NCI-H2227 treated with DMSO at 0.1 percent for 48 hours (cell line): ENCODE measurements at places on chromosomes 4 and X.

GRCh38 chr4:8324640-8325239 is 55.2 kb downstream of the HTRA3 start:
- no peak for DNase-seq

DNA sequence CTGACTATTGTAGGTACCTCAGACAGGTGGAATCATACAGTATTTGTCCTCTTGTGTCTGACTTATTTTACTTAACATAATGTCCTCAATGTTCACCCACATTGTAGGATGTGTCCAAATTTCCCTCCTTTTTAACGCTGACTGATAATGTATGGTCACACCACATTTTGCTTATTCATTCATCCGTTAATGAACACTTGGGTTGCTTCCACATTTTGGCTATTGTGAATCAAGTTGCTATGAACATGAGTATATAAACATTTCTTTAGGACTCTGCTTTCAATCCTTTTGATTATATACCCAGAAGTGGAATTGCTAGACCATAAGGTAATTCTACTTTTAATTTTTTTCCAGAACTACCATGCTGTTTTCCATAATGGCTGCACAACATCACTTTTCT is 87.0 kb upstream of the NDP start:
- no peak for DNase-seq

- DNase-seq: no peak
Observed at GRCh38 chrX:46333550-46333949, 211.7 kb downstream of the ZNF674 start.

DNA sequence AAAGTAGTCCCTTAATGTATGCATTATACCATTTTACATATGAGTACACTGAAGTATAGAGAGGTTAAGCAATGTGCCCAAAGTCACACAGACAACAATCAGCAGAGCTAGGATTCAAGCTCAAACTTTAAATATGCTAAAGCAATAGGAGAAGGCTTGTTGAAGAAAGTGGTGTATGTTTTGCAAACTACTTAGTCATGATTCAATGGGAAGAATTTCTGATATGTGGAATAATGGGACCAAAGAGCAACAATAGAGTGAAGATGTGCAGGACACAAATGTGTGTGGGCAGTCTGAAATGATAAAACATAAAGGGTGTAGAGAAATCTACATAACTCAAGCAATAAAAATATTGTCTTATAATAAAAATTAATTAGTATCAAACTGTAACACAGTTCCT is 109.0 kb upstream of the ARSJ start:
- no peak for DNase-seq

DNA sequence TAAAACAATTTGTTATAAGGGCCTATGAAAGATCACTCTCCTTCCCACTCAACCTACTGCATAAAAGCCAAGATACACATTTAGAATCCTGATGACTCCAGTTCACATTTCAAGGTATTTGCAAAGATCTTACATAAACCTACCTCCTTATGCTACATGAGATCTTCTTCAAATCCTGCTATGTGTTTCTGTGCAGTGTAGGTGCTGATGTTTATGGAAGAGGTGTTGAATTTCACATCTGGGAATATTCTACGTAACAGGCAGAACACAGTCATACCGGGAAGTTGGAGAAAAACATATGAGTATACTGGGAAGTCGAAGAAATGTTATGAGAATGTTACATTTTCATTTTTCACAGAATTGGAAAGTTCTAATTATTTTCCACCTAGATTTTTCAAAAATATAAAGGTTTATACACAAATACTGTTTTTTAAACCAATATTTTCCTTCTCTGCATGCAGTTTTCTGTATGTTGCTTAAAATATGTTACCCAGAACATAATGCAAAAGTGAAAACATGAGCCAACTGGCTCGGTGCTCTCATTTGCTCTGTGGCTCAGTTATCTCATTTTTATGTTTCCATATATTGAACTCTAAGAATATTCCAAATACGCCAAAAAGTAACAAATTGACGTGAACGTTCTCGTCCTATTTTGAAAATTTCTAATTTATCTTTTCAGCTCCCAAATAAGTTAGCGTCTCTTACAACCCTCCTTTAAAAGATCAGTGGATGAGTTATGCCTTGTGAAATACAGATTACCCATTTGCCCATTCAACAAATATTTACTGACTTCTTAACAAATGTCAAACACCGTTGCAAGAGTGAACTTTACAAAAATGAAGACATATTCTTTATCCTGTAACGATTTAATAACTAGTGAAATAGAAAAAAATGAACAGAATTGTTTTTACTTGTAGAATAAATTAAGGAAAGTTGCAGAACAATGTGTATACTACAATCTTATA is 899.3 kb downstream of the STIM2 start:
- DNase-seq: no peak

DNA sequence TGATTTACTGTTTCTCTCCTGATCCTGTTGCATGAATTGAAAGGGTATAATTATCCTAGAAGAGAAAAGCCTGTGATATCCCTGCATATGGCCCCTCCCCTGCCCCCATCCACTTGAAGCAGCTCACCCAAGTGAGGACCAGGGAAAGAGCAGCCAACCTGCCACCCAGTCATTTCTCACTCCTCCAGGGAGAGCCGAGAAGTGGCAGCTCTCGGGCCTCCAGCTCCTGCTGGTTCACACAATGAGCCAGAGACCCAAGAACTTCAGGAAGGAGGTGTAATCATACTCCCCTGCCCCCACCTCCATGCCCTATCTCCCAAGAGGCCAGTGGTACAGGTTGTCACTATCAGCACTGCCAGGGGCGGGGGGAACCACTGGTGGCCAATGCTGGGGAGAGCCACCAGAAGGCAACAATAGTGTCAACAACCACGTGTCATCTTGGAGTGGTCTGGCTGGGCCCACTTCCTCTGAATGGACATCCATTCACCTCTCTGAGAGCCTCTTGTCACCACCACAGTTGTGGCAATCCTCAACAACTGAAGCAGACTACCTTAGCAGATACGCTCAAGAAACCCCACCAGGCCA is 42.9 kb downstream of the APOO start:
- peak; percentile 52 for DNase-seq

DNA sequence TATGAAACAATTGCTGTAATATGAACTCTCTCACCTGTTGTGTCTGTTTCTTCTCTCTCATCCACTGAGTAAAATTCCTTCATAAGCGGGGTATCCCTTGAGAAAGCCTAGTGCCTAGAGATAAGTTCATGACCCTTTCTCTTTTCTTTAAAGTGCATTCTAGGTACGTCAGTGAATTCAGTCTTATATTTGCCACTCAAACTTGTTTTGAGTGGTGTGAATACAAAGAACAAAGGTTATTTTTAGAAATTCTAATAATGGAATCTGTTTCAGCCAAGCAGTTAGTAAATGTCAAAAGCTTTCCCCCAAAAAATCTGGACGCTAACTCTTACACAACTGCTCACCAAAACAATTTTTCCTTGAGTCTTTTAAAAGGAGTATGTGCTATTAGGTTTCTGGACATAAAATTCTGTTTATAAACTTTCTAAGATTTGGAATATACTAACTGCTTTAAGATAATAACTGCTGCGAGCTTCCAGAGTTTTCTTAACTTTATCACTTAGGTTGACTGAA is 112.0 kb downstream of the VEGFC start:
- no peak for DNase-seq

DNA sequence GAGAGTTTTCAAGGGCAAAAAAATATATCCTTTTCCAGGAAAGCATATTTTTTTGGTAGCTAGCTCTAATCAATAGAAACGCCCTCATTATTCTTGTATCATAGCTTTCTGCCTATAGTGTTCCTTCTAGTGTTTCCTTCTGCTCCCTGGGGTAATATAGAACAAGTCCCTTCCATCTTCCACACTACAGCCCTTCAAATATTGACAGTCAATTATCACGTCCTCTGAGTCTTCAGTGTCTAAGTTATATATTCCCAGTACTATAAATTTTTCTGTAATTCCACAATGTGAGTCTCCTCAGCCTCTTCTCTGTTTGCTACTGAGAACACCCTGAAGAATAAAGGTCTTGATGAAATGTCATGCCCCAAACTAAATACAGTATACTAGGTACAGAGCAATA is 1088.0 kb upstream of the PCDH7 start:
- no peak for DNase-seq

GRCh38 chrX:123696334-123696733 is 36.5 kb downstream of the THOC2 start:
- no peak for DNase-seq

DNA sequence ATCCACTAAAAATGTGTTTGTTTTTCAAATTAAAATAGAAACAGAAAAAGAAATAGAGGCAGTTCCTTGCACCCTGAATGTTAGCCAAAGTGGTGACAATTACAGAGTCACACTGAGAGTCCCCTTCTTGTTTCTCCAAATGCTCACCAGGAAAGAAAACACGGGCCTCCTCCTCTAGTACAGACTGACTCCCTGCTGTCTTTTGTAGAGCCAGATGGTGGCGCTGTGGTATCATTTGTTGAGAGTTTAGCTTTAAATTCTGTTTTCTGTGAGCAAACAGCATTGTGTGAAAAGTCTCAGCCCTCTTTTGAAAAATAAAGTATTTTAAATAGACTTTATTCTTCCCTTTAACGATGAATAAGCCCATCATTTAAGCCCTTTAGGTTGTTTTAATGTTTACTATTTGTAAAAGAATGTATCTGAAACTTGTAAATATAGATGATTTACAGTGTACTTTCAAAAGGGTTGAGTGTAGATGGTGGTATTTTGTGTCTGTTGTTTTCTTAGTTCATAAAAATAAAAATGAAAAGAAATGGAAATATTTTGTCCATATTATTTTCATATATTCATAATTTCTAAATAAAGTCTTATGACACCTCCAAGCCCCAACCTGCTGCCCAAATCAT is 36.9 kb upstream of the ATOH1 start:
- DNase-seq: peak; percentile 44

DNA sequence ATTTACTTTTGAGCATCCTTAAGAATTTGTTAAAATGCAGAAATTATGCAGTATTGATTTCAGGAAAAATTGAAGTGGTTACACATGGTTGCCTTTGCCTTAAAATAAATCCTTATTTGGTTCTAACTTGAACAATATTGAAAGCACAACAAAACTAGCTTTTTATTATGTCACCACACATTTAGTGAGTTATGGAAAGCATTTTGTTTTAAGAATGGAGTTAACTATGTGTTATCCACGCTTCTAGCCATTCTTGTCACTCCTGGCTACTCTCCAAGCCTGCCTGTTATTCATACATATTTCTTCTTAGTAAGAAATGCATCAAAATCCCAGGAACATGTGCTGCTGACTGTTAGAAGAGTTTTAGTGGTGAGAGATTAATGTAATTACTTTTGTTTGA is 73.9 kb downstream of the FAT4 start:
- DNase-seq: no peak

DNA sequence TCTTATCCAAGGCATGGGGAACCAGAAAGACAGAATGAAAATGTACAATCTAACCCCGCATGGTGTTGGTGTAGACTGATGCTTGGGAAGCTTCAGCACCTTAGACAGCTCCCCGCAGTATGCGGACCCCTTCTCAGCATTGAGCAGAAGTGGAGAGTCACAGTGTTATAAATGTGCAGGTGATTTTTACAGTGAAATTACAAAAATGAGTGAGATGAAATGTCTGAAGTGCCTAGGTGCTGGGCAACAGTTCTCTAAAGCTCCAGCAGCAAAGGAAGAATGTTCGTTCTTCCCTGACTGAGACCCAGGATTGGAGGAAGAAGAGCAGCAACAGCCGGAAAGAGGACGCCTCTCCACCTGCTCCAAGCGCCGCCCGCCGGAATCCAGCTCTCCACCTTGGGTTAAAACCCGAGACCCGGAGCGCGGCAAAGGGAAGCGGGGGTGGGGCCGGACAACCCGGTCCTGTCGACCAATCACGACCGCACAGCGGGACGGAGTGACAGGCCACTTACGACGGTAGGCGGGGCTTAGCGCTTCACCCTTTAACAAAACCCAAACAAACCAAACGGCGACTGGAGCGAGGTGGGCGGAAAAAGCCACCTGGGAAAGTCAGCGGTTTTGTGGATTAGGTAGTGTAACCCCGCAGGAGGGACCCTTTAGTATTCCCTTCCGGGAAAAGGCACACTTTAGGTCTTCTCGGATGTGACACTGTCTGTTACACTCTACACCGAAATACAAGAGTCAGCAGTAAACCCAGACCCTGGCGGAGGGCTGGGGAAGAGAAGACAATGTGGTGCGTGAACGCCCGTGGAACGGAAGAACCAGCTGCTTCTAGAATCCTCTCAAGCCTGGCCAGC is at the start of gene GLRA3:
Gene GLRA3, minus strand, starts transcription at position 403 of the 857 bp plus-strand sequence. CDS start 436 bp downstream, outside the sequence.
- peak; percentile 90 for DNase-seq

GRCh38 chr4:108036213-108036612 is 46.5 kb downstream of the HADH start:
- DNase-seq: no peak

DNA sequence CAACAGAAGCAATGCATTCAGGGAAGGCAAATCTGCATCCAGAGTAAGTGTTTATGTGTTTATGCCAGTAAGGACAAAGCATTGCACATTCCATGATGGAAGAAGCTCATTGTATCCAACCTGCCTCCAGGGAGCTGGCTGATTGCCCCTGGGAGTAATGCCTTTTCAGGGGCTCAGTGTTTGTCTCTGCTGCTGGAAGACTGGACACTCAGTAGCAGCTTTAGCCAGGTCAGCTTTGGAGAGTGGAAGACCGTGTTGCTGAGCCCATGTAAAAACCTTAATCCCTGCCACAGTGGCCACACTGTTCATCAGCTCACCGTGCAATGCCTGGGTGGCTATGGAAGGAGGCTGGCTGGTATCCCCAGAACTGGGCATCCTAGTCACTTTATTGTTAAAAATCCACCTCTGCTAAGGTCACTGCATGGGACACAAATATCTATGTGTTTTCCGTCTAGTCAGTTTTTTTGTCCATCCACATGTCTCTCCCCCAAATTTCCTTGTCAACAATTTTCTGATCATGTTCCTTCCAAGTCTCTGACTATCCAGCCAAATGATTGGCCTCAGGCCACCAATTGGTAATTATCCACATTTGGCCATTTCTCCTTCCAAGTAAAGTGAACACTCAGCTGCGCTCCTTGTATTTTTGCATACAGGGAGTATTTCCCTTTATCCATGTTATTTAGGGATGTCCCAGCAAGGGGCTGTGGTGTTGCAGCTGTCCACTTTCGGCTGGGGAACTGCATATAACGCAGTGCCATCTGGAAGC is 2044.5 kb upstream of the AGA start:
- no peak for DNase-seq

DNA sequence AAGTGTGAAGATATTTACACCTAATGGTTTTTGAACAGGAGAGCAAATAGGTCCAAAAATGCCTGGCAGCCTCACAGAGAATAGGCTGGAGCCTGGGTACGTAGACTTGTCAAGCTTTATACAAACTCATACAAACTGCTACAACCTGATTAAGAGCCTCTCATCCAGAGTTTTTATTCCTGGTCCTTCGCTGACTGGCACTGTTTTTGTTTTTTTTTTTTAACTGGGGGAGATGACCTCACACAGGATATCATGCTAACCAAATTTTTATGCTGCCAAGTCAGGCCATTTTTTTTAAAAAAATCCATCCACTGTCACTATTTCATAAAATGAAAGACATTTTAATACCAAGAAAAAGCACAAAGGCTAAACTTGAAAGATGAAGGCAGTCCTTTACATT is 1.9 kb downstream of the FAM114A1 start:
- no peak for DNase-seq

DNA sequence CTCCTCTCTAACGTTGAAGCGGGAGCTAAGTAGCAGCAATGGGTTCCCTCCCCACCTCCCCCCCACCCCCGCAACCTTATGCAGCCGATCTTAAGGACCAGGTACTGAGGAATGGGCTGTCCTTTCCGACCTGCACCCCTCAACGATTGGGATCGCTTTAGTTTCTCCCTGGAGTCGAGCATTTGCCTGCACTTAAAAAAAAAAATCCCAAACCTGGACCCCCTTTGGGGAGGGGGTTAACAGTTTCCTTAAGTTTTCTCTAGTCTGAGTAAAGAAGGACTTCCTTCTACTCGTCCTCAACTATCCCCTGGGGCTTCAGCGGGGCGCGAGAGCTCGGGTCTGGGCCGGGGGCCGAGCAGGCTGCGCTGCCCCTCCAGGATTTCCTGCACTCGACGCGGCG is 25.7 kb upstream of the BCORL1 start:
- DNase-seq: no peak
